ENCODE measurements at places on chromosomes 4 and X. TPM values are rescaled to one million over a fixed set of nuclear protein-coding genes. Genes with fewer than 3 reads are reported as not detected.

GAGE13 gene
- total RNA-seq, result not detected

AP1S2 gene
- 24.0 TPM for total RNA-seq

DCAF16 gene
- total RNA-seq, result 44.4 TPM

TMEM31 gene
- total RNA-seq, result not detected

RAB41 gene
- total RNA-seq, result not detected

DOCK11 gene
- 22.0 TPM for total RNA-seq

KCND1 gene
- 1.1 TPM for total RNA-seq

UBA1 gene
- 281 TPM for total RNA-seq

BANK1 gene
- total RNA-seq, result 1.7 TPM

MAGEB2 gene
- not detected for total RNA-seq

IGSF1 gene
- total RNA-seq, result not detected

IL2RG gene
- 276 TPM for total RNA-seq

EGFL6 gene
- total RNA-seq, result 0.30 TPM

NOX1 gene
- not detected for total RNA-seq

HTR2C gene
- not detected for total RNA-seq

PDZD4 gene
- 0.81 TPM for total RNA-seq

AFF2 gene
- total RNA-seq, result 5.8 TPM

CYLC1 gene
- not detected for total RNA-seq

RS1 gene
- not detected for total RNA-seq

RPGR gene
- 9.2 TPM for total RNA-seq

DRD5 gene
- total RNA-seq, result not detected

ZMAT1 gene
- total RNA-seq, result 1.1 TPM

RAB39B gene
- total RNA-seq, result 8.1 TPM

CLNK gene
- total RNA-seq, result not detected

AKAP4 gene
- total RNA-seq, result not detected

GPRASP3 gene
- 0.87 TPM for total RNA-seq

GABRE gene
- 0.15 TPM for total RNA-seq

GRPR gene
- 0.16 TPM for total RNA-seq

GAGE12E gene
- not detected for total RNA-seq

BMPR1B gene
- total RNA-seq, result not detected

SLIT2 gene
- total RNA-seq, result not detected

IL13RA1 gene
- total RNA-seq, result 0.40 TPM

LINC00632 gene
- 1.4 TPM for total RNA-seq

ASB9 gene
- total RNA-seq, result not detected

AFM gene
- total RNA-seq, result not detected

HSFX4 gene
- not detected for total RNA-seq

HERC5 gene
- total RNA-seq, result 5.0 TPM

Data from activated T-cell treated with anti-CD3 and anti-CD28 coated beads, Interleukin-2, amount 50 U/mL, for 4 hours (primary cell).